ENCODE measurements at places on chromosomes 5 and 9.

GRCh38 chr9:134585746-134586706, 55.6 kb upstream of the COL5A1 start:
- DNase-seq: no peak

DNA sequence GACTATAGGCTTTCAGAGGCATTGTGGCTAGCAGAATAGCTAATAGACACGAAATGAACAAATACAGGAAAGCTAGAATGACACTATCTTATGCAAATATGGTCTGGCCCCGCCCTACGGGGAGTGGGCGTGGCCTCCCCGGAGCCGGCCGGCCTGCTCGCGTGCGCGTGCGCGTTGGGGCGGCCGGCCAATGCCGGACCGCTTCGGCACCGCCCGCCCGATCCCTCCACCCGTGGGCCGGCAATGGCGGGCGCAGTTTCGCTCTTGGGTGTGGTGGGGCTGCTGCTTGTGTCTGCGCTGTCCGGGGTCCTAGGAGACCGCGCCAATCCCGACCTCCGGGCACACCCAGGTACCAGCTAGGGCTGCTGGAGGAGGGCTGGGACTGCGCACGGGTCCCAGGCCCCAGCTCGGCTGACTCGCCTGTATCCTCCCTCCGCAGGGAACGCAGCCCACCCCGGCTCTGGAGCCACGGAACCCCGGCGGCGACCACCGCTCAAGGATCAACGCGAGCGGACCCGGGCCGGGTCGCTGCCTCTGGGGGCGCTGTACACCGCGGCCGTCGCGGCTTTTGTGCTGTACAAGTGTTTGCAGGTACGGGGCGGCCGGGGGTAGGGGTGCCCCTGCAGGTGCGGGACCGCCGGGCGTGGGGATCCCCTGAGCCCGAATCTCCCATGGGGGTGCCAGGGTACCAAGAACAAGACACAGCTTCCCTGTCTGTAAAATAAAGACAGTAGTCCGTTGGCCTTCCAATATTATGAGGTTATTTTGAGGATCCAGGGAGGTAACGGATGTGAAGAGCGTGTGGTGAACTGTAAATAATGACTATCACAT, at the start of gene CCDC107:
Gene CCDC107 (plus strand): TSS at position 156 of the 831 bp plus-strand sequence. CDS start 88 bp downstream, at position 244.
- DNase-seq: peak; percentile 57

DNA sequence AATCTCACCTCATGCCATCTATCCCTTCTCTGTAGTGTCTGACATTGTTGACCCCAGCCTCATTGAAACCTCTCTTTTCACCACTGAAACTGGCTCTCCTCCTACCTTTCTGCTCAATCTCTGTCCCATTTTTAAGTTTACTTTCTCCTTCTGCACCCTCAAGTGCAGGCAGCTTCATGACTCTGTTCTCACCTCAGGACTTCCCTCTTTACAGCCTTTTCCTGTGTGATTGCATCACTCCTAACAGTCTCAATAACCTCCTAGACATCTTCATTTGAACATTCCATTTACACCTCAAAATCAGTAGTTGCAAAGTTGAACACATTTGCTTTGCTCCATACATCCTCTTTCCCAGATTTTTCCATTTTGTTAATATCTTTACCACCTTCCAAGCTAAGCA, 172.1 kb downstream of the RASEF start:
- DNase-seq: no peak

GRCh38 chr5:142901476-142902185, 131.5 kb downstream of the ARHGAP26 start:
- DNase-seq: no peak

DNA sequence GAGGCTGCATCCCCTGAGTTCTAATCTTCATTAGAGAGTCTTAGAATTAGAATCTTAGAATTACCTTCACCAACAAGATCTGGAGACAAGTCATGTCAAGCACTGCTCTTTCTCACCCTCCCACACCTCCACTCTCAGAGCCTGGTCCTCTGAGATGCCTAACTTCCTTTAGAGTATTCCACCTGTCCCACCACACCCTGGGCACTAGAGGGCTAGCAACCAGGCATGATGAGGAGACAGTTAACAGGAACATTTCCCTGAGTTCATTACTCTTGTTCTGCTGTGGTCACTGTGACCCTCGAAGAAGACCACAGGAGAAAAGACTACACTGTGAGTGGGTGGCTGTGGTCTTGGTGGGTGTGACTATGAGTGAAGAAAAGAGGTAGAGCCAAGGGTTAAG, 25.2 kb upstream of the MAP1B start:
- no peak for DNase-seq

- no peak for DNase-seq
Measured at GRCh38 chr9:122091682-122092592, 1.2 kb downstream of the TTLL11 start.

- DNase-seq: peak; percentile 59
Measured at GRCh38 chr9:14313951-14314423, at the start of gene NFIB. Gene NFIB (minus strand): TSS chr9:14314141. CDS start chr9:14313511, 630 bp downstream.

DNA sequence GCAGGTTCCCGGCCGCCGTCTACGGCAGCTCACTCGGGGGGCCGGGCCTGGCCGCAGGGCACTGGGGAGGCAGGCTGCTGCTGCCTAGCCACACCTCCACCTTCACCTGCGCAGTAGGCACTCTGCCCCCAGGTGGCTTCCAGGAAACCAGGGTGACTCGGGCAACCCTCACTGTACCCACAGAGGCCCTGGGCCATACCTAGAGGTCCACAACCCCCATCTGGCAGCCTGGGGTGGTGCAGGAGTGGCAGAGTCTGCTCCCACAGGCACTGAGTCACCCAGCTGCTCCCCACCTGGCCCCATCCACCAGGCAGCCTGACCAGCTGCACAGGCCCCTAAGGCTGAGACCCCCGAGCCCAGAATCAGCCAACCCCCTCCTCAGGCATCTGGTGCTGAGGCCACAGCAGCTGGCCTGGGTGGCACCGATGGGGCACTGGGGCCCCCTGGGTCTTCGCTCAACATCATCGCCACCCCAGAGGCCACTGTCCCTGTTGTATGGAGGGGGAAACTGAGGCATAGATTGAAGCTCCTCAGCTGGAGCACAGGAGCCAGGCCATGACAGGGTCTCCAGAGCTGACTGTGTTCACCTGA, 70.2 kb downstream of the KCNT1 start:
- no peak for DNase-seq

- DNase-seq: no peak
Measured at GRCh38 chr9:130555968-130556367, 23.4 kb upstream of the FUBP3 start.

DNA sequence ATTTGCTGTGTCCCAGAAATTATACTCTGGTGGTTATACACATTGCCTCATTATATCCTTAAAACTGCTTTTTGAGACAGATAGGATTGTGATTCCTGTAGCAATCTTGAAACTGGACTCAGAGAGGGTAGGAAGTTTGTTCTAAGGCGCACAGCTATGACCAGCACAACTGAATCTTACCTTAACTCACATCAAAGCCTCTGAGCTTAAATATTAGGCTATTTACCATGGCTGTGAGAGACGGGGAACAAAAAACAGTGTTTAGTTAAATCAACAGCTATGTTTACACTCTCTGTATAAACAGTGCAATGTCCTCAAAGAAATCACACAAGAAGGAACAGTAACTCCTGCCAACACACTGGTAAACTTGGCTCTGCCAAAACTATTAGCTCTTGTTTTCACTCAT, 50.9 kb upstream of the TUT7 start:
- DNase-seq: no peak

- no peak for DNase-seq
Measured at GRCh38 chr5:33277061-33277650, 163.6 kb upstream of the TARS1 start.

GRCh38 chr5:79876456-79876855, 114.6 kb downstream of the MTX3 start:
- no peak for DNase-seq

DNA sequence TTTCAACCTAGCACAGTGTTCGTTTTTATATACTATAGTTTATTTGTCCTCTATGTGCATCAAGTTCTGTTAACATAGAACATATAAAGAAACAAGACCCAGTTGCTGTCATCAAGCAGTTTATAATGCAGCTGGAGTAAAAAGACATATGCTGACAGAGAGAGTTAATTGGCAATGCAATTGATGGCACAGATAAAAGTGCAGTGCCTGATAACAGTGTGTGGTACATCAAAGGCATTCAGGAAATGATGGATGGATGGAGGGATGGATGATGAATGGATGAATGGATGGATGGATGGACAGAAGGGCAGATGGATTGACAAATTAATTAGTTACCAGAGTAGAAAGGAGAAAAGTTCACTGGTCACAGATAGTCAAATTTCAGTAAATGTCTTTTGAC, 238.9 kb downstream of the RFK start:
- no peak for DNase-seq

DNA sequence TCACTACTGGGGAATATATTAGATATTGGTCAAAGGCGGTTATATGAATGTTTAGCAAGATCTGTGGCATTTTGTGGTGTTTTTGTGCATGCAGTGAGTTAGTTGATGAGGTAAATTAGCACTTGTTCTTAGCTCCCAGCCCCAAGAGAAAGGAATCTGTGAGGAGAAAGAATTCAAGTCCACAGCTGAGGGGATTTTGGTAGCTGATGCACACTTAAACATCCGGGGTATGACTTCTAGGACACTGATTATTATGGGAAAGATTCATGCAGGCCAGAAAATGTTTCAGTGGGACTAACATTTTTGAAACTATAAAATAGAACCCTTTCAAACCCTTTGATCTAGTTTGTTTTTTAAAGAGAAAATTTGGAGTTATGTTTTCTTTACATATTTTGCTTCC, 118.2 kb upstream of the RPS23 start:
- DNase-seq: no peak

DNA sequence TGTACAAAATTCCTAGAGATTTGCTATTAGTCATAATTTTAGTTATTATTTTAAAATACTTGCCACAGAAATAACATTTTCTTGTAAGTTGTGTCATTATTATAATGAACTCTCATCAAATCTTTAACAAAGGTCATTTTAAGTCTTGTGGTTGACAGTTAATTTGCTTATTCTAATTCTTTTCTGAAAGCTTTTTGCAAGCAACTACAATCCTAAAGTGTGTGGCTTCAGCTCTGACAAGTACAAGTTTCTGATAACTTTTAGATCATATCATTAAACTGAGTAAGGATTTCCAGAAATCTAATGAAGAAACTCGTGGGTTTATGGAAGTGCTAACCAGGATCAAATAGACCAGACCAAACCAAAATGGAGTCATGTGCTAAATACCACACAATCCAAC, 86.4 kb downstream of the SFXN1 start:
- no peak for DNase-seq

DNA sequence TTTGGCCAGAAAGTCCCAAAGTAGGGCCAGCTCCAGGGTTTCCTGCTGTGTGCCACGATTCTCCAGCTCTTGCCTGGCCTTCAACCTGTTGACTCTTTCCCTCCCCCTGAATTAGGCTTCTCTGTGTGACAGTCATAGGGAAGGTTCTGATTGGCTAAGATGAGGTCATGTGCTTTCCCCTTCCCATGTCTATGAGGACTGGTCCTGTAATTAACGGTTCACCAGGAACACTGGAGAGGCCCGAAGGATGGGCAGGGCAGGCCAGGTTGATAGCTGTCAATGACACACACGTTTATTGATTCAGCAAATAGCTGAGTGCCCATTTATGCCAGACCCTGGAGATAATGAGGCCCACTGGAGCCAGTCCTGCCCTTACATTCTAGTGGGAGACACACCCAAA, 9.0 kb upstream of the PRR7 start:
- DNase-seq: no peak

Data from nucleus accumbens (tissue), 56 donors.